ENCODE measurements at places on chromosomes 7 and 10.

- no peak for DNase-seq
Observed at GRCh38 chr7:139674341-139674740, 103.5 kb downstream of the HIPK2 start.

DNA sequence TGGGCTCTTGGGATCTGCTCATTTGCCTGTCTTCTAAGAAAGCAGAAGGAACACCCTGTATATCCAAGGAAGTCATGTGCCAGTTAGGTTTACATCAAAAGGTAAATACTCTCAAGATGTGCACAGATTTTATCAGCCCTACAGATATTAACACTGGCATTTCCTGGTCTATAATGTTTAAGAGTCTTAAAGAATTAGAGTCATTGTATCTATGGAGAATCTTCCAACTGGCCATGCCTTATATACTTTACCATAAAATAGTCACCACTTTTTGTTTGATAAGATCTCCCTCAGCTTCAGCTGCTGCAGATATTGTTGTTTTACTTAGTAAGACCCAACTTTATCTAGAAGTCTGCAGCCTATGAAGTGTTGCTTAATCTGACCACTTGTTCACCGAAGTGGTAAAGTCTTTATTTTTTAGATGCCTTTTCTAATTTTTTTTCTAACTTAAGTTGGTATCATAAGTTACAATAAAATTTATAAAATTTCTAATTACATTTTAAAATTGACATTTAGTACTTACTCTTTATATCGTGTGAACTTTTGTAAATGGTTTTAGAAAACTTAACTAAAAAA, 58.5 kb downstream of the CPED1 start:
- no peak for DNase-seq

GRCh38 chr7:17015598-17016031, 133.8 kb upstream of the AGR3 start:
- DNase-seq: no peak

- DNase-seq: no peak
Observed at GRCh38 chr7:157279741-157280215, 57.0 kb upstream of the DNAJB6 start.

DNA sequence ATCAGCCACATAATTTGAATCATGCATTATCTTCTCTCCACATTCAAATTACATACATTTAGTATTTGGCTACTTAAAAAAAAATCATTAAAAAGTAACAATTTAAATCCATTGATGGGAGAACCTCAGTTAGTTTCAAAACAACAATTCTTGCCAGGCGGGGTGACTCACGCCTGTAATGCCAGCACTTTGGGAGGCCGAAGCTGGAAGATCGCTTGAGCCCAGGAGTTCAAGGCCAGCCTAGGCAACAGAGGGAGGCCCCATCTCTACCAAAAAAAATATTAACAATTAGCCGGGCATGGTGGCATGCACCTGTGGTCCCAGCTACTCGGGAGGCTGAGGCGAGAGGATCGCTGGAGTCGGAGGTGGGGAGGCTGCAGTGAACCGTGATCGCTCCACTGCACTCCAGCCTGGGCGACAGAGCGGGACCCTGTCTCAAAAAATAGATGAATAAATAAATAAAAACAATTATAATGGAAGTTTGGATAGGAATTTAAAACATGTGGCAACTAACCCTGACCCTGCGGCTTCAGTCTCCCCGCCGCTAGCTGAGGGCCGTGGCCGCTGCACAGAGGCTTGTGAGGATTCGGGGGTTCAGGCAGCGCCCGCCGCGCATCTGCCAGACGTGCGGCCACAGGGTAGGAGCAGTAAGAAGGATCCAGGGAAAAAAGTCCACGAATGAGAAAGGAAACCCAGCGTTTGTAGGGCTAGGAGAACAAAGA, 1.1 kb upstream of the CSGALNACT2 start:
- no peak for DNase-seq

DNA sequence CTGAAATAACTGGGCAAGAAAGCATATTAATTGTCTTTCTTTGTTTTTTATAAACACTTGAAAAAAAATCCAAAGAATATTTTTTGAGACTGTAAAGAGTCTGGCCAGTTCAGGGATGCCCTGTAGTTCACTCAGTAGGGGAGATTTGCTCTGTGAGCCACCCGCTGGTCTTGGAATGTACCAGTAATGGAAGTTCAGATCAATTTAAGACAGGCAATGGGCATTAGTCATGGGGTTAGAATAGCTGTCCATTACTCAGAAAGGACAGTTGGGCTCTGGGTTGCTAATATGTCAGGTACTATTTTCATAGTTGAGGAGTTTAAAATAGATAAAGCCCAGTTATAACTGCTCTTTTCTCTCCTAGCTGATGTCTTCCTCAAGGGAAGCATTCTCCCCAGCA, 38.7 kb downstream of the A1CF start:
- no peak for DNase-seq

GRCh38 chr10:119947300-119947699, 54.8 kb downstream of the SEC23IP start:
- no peak for DNase-seq

DNA sequence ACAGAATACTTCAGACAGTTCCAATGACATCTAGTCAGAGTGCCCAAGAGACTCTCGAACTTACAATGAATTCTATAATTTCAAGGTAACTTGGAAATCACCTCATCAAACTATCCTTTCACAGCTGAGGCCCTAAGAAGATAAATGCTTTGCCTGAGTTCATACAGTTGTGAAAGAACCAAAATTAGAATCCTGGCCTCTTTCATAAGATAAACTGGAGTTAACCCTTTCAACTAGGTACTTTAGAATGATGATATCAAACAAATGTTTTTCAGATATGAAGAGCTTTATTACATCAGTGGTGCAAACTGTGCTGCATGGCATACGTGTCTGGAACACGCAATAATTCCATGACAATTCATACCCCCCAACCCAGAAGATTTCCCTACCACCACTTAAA, 17.9 kb downstream of the DOCK4 start:
- DNase-seq: no peak

GRCh38 chr7:6246251-6246917, 26.0 kb downstream of the CYTH3 start:
- DNase-seq: no peak

- DNase-seq: no peak
Observed at GRCh38 chr7:31478721-31479120, 35.2 kb upstream of the ITPRID1 start.

DNA sequence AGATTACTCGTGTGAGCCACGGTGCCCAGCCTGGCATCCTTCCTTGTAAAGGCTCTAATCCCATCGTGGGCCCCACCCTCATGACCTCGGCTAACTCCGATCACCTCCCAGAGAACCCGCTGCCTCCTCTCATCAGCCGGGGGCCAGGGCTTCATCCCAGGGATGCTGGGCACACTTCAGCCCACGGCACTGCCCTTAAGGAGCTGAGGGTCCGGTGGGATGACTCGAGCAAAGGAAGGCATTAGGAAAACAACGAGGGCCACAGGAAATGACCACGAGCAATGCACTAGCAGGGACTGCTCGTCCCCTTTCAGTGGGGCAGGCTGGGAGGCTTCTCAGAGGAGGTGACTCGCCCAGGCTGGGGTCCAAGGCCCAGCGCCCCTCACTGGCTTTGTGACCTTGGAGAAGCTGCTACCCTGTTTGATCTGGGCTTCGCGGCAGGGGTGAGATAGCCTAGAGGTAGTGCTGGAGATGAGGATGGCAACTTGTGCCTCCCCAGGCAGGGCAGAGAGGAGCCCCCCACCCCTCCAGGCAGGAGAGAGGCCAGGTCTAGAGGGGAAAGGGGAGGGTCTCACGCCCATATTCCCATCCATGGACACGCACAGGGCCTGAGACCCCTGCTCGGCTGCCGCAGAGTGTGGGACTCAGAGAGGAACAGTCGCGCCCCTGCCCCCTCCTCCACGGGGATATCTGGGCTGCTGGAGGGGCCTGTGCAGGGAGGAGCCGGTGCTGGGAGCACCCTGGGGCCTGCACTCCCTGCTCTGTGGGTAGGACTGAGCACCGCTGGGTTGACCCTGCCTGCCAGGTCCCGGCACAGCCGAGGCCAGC, 26.8 kb downstream of the ELFN1 start:
- DNase-seq: no peak

DNA sequence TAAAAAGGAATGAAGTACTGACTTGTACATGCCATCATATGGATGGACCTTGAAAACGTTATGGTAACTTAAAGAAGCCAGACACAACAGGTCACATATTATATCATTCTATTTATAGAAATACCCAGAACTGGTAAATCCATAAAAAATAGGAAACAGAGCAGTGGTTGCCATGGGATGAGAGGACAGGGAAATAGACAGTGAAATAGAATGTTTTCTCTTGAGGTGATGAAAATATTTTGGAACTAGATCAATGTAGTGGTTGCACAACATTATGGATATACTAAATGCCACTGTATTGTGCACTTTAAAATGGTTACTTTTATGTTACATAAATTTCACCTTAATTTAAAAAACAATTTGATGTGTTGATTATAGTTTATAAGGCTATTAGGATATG, 318.5 kb downstream of the THSD7A start:
- no peak for DNase-seq

DNA sequence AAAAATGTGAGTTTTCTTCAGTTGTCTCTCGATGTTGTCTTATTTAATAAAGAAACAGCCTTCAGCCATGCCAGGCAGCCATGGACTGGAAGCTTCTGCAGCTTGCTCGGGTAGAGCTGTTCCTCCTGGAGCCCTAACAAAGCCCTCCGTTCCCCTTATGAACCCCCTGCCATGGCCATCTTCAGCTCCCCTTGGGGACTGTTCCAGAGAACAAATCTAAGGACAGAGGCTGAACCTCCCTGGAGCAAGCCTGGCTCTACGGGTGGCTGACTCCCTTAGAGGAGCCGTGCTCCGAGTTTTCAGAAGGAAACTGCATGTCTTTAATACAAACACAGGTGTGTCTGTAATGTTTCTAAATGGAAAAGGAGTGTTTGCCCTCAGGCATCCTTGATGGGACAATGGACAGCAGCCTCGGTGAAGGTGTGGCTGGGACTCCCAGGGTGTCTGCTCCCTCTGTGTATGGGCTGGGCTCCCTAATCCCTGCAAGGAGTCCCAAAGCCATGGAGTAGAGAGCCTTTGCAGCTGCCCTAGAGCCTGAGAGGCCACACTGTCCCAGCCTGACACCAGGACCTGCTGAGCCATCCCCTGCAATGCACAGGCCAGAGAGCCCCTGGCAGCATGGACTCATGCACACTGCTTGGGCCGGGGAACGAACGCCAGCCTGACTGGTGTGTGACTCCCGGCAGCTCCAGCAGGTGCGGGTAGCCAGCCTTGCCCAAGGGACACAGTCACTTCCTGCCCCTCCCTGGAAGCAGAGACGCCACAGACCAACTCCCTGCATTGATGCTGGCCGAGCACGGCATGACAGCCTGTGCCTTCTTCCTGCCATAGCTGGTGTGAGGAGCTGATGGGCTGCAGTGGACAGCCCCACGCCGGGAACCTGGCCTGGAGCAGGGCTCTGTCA, 381.8 kb downstream of the TCERG1L start:
- no peak for DNase-seq

GRCh38 chr10:86083664-86084175, 282.9 kb downstream of the GRID1 start:
- DNase-seq: no peak

- no peak for DNase-seq
Observed at GRCh38 chr10:71078454-71079145, 133.8 kb upstream of the UNC5B start.

DNA sequence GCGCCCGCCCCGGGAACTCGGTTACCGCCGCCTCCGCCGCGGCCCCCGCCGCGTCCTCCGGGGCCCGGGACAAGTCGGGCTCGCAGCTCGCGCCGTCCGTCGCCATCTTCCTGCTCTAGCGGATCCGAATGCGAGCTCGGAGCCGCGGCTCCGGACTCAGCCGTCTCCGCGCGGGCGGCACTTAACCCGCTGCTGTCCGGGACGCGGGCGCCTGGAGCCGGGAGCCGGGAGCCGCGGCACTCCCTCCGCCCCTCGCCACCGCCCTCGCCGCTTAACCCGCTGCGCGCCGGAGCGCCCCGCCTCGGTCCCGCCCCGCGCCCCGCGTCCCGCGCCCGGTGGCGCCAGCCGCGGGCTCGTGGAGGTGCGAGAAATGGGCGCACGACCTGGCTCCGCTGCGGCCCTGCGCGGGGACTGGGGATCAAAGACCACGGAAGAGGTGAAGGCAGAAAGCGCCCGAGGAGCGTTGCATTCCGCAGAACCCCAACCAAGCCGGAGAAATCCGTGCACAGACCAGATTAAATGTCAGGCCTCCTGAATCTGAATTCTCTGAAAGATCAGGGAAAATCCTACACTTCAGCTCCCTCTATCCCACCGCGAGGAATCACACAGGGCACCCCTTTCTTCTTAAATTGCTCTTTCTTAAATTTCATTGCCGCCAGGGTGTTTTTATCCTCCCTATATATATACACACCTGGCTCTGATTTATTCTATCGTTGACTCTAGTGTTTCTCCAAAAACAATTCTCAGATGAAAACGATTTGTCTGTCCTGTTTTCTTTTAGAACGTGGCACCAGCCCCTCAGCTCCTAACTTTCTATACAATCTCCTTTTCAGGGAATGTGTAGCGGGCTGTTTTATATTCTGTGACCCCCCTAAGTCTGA, at the start of gene CTTNBP2:
TSS of gene CTTNBP2 (minus strand) at position 132 of the 881 bp plus-strand sequence. CDS start at position 106, 26 bp downstream.
- no peak for DNase-seq

DNA sequence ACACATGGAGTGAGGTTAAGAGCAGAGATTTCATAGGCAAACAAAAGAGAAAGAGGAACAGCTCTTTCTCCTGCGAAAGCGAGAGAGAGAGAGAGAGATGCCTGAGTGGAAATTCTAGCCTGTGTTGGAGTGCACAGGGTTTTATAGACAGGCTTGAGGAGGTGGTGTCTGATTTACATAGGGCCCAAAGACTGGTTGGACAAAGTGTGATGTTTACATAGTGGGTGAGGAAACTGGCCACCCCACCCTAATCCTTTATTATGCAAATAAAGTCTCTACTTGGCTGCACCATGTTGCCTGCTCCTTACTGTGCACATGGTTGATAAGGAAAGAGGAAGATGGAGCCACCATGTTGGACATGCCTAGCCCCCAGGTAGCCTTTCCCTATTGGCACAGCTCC, 967.8 kb upstream of the SORCS1 start:
- DNase-seq: no peak

DNA sequence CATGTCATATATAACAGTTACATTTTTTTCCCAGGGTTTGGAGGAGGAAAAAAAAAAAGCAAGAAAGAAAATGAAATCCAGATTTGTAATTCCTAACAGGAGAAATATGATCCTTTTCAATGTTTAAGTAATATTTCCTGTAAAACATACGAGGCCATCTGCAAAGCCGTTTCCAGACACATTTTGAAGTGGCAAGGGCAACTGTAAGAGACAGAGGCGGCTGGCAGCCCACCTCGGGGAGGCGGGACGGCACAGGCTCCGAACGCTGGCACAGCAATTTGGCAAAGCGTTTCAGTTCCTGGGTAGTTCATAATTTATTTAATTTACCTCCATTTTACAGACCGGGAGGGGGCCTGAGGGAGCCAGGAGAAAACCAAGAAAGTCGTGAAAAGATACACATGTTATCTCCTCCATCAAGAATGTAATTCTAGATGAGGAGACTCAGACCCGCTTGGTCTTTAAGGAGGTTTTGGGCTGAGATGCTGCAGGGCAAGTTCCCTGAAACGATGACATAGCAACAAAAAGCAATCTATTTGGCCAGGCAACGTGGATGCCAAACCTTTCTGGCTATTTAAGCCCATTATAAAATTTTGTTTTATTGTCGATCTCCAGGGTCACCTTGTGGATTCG, 448.5 kb upstream of the MKI67 start:
- no peak for DNase-seq

- DNase-seq: peak; percentile 66
Observed at GRCh38 chr10:124648738-124649137, 95.4 kb downstream of the FAM53B start.
